Kidney capillary endothelial cell (primary cell): ENCODE measurements at places on chromosomes 2 and 18.

DNA sequence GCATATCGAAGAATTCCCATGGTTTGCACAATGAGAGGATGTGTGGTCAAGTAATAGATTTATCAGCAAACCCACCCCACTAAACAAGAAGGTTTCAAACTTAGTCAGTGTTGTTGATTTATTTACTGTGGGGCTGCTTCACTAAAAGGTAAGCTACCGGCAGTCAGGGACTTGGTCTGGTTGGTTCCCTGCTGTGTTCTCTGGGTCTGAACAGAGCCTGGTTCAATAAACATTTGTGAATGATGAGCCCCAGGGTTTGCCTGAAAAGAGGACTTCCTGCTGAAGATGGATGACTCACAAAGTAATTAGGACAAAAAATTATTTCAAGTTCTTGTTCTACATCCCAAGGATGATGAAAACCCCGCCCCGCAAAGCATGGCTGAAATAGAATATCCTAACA lies 108.3 kb downstream of the SPP2 start:
- DNase-seq, result no peak

GRCh38 chr2:45396671-45397070 lies 214.4 kb downstream of the SRBD1 start:
- DNase-seq, result no peak

DNA sequence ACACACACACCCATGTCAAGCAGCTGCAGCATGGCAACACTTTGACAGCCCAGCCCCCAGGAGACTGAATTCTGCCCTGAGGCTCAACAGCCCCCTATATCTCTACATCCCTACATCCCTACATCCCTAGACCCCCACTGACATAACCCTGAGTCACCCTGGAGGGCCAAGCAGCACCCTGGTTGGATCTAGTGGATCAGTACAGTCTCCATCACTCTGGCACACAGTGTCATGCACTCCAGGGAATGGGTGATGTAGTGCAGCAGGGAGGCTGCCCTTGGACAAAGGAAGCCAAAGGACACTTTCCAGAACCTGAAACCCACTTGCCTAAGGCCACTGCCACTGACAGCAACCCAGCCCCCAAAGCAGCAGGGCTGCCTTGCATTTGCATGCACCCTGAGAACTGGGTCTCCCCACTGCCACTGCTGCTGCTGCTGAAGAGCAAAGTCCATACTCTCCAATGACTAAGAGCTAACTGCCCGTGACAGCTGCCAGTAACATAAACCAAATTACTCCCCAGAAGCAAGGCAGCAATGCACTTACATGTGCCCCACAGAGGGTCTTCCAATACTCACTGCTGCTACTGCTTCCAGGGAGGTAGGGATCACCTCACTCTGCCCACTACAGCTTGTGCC lies 681.6 kb upstream of the KLHL29 start:
- DNase-seq, result no peak

- DNase-seq, result peak; percentile 65
Observed at GRCh38 chr2:55049043-55049820, 1.0 kb downstream of the RTN4 start.

- no peak for DNase-seq
Observed at GRCh38 chr2:8535821-8536685, 145.8 kb upstream of the ID2 start.

- DNase-seq, result no peak
Observed at GRCh38 chr2:230540332-230540731, 124.3 kb downstream of the SP100 start.

GRCh38 chr2:47628904-47629303 lies 154.0 kb upstream of the MSH6 start:
- DNase-seq, result no peak

GRCh38 chr2:112032689-112033465 lies 22.2 kb upstream of the TMEM87B start:
- DNase-seq, result no peak

GRCh38 chr18:79117385-79117784 lies 48.2 kb downstream of the ATP9B start:
- DNase-seq, result no peak

DNA sequence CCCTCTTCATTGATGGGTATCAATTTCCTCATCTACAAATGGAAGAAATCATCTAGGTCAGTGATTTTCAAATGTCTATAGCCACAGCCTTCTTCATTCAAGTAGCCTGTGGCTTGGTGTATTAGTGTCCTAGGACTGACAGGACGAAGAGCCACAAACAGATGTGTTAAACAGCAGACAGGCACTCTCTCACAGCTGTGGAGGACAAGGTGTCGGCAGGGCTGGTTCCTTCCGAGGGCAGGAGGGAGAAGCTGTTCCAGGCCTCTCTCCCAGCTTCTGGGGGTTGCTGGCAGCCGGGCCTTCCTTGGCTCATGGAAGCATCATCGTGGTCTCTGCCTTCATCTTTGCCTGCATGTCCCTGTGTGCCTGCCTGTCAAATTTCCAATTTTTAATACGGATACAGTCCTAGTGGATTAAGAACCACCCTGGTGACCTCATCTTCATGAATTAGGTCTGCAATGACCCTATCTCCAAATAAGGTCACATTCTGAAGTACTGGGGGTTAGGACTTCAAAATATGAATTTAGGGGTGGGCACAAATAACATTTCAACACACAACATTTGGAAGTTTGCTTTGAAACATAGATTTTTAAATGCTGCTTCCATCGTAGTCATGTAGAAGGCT lies 86.5 kb downstream of the PTGR3 start:
- no peak for DNase-seq

- no peak for DNase-seq
Observed at GRCh38 chr2:19552270-19552669, 193.8 kb upstream of the OSR1 start.

GRCh38 chr18:33712719-33713118 lies 134.7 kb downstream of the ASXL3 start:
- DNase-seq, result no peak

- DNase-seq, result peak; percentile 4
Observed at GRCh38 chr2:69742322-69742952, 503 bp downstream of the ANXA4 start.

DNA sequence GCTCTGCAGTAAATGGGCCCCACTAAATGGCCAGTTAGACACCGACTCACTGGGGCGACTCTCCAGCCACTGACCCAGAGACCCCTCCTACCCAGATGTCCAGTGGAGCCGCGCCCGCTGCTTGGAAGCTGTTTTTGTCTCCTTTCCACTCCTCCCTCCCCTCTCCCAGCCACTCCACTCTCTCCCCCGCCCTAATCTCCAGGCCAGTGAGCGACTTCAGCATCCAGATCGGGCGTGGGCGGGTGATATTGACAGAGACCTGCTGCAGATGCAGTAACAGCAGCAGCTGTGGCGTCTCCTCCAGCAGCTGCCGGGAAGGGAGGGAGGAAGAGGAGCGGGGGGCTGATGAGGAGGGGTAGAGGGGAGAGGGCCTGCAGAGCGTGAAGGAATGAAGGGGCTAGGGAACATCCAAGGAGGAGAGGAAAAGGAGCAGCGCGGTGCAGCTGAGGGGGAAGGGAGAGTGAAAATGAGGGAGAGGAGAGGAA lies at the start of gene SCN7A:
Gene SCN7A (minus strand): TSS at position 110 of the 485 bp plus-strand sequence. CDS start 16,553 bp downstream, outside the sequence.
- DNase-seq, result no peak

GRCh38 chr2:226829721-226830631 lies 5.9 kb upstream of the RHBDD1 start:
- no peak for DNase-seq

- DNase-seq, result no peak
Observed at GRCh38 chr2:174606336-174606735, 8.7 kb upstream of the WIPF1 start.

DNA sequence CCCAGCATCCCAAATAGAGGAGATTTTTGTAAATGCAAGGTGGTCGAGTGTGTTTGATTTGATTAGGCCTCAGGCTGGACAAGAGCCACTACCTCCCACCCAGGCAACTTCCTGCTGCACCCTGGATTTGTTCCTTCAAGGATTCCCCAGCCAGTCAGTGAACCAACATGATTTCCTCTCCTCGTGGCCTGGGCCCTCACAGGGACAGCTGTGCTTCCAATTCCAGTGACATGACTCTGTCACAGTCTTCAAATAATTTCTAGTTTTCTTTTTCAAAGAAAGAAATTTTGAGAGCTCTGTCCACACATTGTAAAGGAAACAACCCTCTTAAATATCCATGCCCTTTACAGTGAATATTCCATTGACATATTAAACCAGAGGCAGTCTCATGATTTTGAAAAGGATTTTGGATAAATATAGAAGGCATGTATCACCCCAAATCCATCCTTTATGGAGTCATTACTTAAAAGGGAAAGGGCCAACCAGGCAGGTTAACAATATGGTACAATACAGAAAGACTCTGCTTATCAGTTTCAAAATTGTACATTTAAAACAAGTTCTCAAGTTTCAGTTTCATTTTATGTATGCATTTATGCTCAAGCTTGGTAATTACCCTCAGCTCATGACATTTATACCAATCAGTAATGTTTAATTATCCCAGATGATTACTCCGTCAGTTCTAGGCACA lies 121.3 kb upstream of the FOSL2 start:
- DNase-seq, result no peak

DNA sequence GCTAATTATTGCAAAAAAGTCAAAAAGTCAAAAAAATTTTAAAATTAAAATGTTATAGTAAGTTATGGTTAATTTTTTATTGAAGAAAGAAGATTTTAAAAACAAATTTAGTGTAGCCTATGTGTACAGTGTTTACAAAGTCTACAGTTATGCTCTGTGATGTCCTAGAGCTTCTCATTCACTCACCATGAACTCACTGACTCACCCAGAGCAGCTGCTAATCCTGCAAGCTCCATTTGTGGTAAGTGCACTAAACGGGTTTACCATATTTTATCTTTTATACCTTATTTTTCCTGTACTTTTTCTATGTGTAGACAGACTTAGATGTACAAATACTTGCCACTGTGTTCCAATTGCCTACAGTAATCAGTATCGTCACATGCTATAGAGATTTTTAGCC lies 788.2 kb downstream of the DSC3 start:
- DNase-seq, result no peak

- DNase-seq, result no peak
Observed at GRCh38 chr2:33068261-33068660, 121.5 kb downstream of the LTBP1 start.

- no peak for DNase-seq
Observed at GRCh38 chr18:69736730-69737129, 210.9 kb downstream of the CD226 start.

DNA sequence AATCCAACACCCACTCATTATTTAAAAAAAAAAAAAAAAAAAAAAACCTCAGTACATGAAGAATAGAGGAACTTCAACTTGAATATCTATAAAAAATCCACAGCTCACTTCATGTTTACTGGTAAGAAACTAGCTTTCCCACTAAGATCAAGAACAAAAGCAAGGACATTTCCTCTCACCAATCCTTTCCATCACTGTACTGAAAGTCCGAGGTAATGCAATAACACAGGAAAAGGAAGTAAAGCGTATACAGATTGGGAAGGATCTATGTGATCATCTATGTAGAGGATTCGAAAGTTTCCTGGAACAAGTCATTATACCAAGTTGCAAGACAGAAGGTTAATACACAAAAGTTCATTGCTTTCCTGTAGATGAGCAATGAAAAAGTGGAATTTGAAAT lies 63.2 kb downstream of the ROCK2 start:
- DNase-seq, result peak; percentile 7

DNA sequence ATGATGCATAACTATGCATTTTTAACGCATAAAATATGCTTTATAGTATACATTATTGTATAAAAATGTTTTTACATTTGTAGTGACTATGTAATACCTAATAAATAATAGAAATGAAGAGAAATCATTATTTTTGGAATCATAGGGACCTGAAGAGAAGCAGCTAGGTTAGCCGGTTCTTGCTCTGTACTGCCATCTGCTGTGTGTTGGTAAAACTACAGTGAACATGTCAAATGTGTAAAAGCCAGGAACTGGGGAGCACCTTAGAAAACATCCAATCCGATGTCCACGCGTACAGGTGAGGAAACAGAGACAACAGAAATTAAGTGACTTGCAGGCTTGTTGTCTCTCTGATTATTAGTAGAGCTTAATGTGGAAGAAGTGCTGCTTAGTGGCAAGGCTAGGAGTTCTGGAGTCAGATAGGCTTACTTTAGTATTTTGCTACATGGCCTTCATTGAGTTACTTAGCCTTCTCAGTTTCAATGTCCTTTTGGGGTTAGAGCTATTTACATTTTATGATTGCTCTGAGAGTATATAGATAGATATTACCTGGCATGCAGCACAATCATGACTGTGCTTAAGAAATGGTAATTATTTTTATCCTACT lies 386.5 kb downstream of the DLGAP1 start:
- DNase-seq, result peak; percentile 50

DNA sequence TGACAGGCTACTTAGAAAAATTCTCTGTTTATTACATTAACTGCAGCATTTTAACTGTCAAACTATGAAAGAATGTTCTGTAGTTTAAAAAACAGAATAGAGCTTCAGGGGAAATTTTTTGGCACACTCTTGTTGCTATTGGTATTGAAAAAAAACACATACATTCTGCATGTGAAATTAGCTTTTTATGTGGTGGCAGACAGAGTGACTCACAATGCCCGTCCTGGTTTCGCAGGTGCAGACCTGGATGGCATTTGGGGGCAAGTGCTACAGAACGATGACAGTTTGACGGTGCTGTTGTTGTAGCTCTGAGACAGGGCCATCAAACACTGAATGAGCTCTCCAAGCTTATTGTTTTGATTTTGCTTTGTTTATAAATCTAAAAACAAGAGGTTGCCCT lies 105.0 kb upstream of the MAP3K20 start:
- no peak for DNase-seq

GRCh38 chr2:4964579-4964978 lies 727.6 kb upstream of the SOX11 start:
- no peak for DNase-seq

DNA sequence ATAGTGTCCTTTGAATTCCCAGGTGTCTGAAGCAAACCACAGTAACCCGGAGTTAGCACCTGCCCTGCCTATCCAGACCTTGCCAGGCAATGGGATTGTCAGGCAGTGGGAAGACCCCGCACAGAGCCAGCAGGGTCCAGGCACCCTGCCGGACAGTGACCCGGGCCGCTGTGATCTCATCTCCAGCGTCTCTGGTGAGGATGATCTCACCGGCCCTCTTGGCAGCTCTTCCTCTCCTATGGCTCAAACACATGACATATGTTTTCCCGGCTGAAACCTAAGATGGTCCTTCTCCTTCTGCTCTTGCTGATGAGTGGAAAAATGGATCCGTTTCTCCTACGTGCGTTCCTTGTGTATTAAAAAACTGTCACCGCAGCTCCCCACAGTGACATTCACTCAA lies 75.1 kb downstream of the ACOXL start:
- no peak for DNase-seq

GRCh38 chr2:239296020-239296932 lies 104.5 kb downstream of the HDAC4 start:
- DNase-seq, result no peak

GRCh38 chr2:113134717-113135116 lies 7.3 kb downstream of the IL1RN start:
- no peak for DNase-seq

GRCh38 chr18:66329716-66330115 lies 274.2 kb downstream of the CDH19 start:
- no peak for DNase-seq

DNA sequence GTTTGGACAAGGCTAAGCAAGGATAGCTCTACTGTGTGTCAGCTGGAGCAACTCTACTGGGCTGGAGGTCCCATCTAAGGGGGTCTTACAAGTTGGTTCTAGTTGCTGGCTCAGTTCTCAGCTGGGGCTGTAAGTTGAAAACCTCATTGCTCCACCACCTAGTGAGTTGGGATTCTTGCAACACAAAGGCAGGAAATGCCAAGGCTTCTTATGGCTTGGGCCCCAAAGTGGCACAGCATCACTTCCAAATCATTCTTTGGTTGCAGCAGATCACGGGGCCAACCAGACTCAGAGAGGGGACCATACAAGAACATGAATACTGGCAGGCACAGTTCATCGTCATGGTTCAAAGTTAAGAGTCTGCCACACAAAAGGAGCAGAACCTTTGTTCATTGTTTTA lies 332.7 kb downstream of the LRRTM1 start:
- DNase-seq, result no peak

- no peak for DNase-seq
Observed at GRCh38 chr2:101828257-101828656, 130.8 kb downstream of the MAP4K4 start.
